ENCODE measurements at places on chromosomes 2 and 18.

DNA sequence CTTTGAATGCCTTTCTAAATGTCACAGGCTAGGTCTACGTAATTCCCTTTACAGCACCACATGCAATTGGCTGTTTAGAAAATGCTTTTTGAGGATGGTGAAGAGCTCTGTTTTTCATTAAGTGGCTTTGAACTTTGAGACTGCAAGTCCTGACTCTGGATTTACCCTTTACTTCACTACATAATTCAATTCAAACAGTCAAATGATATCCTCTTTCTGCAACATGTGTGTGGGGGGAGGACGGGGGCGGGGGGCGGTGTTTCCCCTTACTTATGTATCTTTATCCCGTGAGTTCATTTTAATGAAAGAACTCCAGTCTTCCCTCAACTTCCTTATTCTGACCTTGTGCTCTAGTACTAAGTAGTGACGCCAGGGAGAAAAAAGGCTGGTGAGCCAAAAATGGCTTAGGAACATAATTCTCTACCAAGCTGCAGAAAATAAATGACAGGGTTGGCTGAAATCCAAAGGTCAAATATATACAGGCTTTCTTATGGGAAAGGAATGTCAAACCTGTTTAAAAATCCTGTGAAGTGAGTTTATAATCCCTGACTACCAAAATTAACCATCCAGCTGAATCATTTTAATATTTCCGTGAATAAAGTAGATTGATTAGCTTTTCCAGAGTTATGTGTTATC is 119.6 kb downstream of the SLC8A1 start:
- no peak for DNase-seq

- DNase-seq, result no peak
These were observed 255.7 kb upstream of the ATP5MC3 start for GRCh38 chr2:175437167-175437566.

DNA sequence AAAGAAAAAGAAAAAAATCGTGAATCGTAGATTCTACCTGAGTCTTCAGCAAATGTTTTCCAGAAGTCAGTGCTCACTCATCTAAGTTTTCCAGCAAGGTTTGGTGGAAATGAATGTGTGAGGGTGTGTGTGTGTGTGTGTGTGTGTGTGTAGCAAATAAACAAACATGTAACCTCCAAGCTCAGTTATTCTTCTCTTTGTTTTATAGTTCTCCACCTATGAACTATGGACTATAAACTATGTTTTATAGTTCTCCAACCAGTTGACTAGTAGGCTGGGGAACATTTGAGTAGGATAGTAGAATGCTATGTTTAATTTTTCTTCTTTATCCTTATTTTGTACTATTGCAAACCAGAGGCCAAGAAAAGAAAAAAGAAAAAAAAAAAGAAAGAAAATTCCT is 44.6 kb upstream of the SERPINE2 start:
- no peak for DNase-seq

- no peak for DNase-seq
These were observed 14.2 kb downstream of the TNFRSF11A start for GRCh38 chr18:62339106-62339988.

Data from T1000 (cell line).